ENCODE measurements at places on chromosomes 4 and X. TPM values are rescaled to one million over a fixed set of nuclear protein-coding genes. Genes with fewer than 3 reads are reported as not detected.

CLDN34 gene
- not detected for total RNA-seq

SLC4A4 gene
- 2.6 TPM for total RNA-seq

HMX1 gene
- 0.13 TPM for total RNA-seq

SYN1 gene
- total RNA-seq = 0.21 TPM

KLHL2 gene
- total RNA-seq = 11.7 TPM

PGAM4 gene
- 0.17 TPM for total RNA-seq

EIF2S3 gene
- total RNA-seq = 144 TPM

MAGEC1 gene
- 0.03 TPM for total RNA-seq

CORIN gene
- not detected for total RNA-seq

SLC49A3 gene
- total RNA-seq = 0.29 TPM

TBC1D25 gene
- 10.6 TPM for total RNA-seq

SH3RF1 gene
- 10.6 TPM for total RNA-seq

ASMT gene
- total RNA-seq = not detected

SLC7A11 gene
- 33.1 TPM for total RNA-seq

AFF2 gene
- total RNA-seq = not detected

CABS1 gene
- total RNA-seq = not detected

ESX1 gene
- 0.05 TPM for total RNA-seq

PCDH10 gene
- 0.09 TPM for total RNA-seq

HSD17B13 gene
- 0.05 TPM for total RNA-seq

MTMR8 gene
- 0.45 TPM for total RNA-seq

CCDC160 gene
- 0.14 TPM for total RNA-seq

BMP3 gene
- not detected for total RNA-seq

RNF212 gene
- 1.9 TPM for total RNA-seq

ADH1A gene
- not detected for total RNA-seq

INTU gene
- total RNA-seq = 1.1 TPM

TREX2 gene
- 2.0 TPM for total RNA-seq

GAGE12J gene
- not detected for total RNA-seq

ATP5ME gene
- total RNA-seq = 373 TPM

RXFP1 gene
- total RNA-seq = not detected

METAP1 gene
- total RNA-seq = 51.5 TPM

NXF2B gene
- total RNA-seq = not detected

CENPVL2 gene
- total RNA-seq = not detected

G3BP2 gene
- 91.7 TPM for total RNA-seq

HPSE gene
- 0.92 TPM for total RNA-seq

NPY2R gene
- 0.08 TPM for total RNA-seq

LARP7 gene
- 28.2 TPM for total RNA-seq

ARHGEF6 gene
- 0.18 TPM for total RNA-seq

VSIG4 gene
- not detected for total RNA-seq
